ENCODE measurements at places on chromosomes 7 and 10.

GRCh38 chr7:148698007-148698396, 701 bp upstream of the CUL1 start:
- no peak for DNase-seq

- DNase-seq, result no peak
Observed at GRCh38 chr10:71241114-71241829, 28.9 kb downstream of the UNC5B start.

- DNase-seq, result no peak
Observed at GRCh38 chr7:97075928-97076327, 41.6 kb upstream of the SDHAF3 start.

GRCh38 chr10:47256751-47257336, 43.2 kb upstream of the GDF10 start:
- DNase-seq, result no peak

- DNase-seq, result no peak
Observed at GRCh38 chr10:55091691-55092328, 290.8 kb upstream of the PCDH15 start.

DNA sequence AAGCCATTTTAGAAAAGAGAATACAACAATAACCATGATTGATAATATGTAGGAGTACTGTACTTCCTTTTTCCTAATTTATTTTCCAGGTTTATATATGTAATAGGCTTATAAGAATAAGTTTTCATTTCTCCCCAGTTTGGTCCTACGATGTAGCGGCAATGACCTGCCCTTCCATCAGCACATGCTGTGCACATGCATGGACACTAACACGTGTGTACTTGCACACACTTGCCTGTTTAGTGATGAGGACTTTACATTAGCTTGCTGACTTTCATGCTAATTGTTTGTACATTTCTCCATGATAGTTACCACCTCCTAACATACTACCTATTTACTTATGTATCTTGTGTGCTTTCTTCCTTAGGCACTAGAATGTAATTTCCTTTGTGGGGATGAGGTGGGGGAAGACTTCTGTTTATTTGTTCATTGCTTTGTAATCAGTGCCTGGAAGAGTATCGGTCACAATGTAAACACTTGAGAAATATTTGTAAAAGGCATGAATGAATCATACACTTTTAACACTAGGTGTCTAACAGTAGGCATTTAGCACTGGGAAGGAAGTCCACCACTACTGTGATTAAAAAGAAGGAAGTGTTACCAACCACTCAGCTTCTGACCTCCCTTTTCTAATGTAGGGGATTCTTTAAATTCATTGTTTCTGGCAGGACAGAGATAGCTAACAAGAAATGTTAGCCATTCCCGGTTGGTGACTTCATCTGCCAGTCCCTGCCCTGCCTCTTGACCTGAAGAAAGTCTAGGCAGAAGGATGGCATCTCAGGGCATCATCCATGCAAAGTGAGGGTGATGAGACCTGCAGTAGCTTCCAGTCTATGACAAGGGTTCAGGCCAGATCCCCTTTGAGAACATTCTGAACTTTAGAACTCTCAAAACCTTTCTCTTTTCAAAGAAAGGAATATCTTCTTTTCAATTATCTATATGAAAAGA, 120.2 kb upstream of the RAB18 start:
- no peak for DNase-seq

DNA sequence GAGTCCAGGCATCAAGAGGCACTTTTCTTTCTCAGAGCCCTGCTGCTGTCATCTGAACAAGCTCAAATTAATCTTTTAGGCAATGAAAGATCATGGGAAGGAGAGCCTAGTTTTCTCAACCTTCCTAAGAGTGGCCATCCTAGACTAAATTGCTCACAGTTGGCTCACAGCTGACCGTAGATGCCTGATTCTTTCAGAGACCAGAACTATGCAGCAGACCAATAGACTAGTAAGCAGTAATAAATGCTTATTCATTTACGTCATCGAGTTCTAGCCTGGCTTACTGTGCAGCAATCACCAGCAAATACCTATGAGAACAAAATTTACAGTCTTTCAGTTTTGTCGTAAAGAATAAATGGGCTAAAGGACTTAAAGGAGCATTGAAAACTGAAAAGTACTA, 602.9 kb upstream of the GHITM start:
- no peak for DNase-seq

- DNase-seq, result no peak
Observed at GRCh38 chr7:41292487-41292886, 410.4 kb downstream of the INHBA start.

- no peak for DNase-seq
Observed at GRCh38 chr10:50536617-50537240, 87.0 kb downstream of the SGMS1 start.

DNA sequence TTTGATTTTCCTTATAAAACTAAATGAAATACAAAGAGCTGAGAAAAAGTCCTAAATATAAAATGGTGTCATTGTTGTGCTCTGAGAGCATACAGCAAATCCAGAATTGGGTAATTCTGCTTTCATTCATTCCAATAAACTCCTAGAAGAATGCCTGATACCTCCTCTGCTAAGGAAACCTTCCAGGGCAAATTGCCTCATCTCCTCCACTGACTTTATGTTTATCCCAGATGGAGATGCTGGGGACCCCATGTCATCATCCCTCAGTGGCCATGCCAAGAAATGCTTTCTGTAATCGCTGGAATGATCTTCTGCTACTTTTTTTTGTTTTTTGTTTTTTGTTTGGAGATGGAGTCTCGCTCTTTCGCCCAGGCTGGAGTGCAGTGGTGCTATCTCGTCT, 119.3 kb upstream of the PRKCQ start:
- DNase-seq, result no peak

DNA sequence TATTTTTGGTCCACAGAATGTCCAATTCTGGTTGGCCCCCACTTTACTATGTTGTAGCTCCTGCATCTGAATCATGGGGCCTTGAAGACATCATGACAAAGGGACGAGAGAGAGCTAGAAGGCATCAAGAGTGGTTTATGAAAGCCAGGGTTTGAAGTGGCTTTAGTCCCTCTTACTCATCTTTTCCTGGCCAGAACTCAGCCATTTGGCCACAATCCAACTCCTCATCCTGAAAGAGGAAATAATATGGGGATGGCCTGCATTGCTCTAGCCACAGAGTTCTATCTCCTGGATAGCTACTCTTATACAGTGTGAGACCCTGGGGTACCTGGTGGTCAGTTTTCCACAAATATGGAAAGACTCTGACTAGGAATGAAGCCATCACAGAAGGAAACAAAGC, 418.9 kb downstream of the XPNPEP1 start:
- DNase-seq, result no peak

GRCh38 chr10:49139028-49139845, 5.4 kb upstream of the FAM170B start:
- peak; percentile 47 for DNase-seq

DNA sequence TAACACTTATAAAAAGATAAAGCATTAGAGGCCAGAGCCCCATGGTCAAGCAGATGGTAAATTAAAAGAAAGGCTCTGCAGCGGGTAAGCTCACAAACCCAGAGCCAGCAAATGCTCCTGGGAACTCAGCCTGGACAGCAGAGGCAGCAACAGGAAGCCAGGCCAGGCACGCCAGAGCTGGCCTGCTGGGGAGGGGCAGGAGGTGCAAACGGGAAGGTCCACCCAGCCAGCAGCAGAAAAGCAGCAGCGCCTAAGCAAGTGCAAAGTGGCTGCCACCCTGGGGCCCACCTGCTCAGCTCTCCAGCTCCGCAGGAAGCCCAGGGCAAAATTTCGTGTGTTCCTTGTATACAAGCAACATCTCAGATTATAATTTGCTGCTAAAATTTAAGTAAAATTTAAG, 82.7 kb upstream of the GPR22 start:
- DNase-seq, result peak; percentile 24

- DNase-seq, result no peak
Observed at GRCh38 chr7:37084303-37084702, 360.0 kb upstream of the AOAH start.

DNA sequence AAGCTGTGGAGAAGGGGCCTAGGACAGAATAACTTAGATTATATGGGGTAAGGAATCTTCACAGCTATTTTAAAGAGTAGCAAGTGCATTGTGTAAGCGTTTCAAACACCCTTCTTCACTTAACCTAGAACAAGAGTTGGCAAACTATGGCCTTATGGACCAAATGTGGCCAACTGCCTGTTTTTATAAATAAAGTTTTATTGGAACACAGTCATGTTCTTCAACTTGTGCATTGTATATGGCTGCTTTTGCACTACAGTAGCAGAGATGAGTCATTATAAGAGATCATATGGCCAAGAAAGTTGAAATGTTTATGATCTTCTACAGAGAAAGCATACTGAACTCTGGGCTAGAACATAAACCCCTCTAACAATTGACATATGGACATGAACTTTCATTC, 187.8 kb downstream of the ETV1 start:
- no peak for DNase-seq

DNA sequence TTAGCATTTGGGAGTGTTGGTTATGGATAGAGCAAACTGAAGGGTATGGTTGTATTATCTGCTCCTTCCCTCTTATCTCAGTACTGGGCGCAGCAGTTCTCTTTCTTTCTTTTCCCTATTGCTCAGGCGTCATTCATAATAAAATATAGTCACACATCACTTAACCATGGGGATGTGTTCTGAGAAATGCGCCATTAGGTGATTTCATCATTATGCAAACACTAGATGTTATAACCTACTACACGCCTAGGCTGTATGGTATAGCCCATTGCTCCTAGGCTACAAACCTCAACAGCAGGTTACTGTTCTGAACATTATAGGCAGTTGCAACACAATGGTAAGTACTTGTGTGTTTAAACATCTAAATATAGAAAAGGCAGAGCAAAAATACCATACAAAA, 401.7 kb downstream of the EXOC4 start:
- no peak for DNase-seq
